NCI-H1092 (cell line): ENCODE measurements at places on chromosomes 12 and 14.
A peak's percentile ranks its signal among the peaks of the same experiment; 100 is the strongest.

- DNase-seq: no peak
Measured at GRCh38 chr14:61335049-61335448, 13.7 kb downstream of the PRKCH start.

- DNase-seq: no peak
Measured at GRCh38 chr12:57592551-57593165, 1.7 kb downstream of the PIP4K2C start.

DNA sequence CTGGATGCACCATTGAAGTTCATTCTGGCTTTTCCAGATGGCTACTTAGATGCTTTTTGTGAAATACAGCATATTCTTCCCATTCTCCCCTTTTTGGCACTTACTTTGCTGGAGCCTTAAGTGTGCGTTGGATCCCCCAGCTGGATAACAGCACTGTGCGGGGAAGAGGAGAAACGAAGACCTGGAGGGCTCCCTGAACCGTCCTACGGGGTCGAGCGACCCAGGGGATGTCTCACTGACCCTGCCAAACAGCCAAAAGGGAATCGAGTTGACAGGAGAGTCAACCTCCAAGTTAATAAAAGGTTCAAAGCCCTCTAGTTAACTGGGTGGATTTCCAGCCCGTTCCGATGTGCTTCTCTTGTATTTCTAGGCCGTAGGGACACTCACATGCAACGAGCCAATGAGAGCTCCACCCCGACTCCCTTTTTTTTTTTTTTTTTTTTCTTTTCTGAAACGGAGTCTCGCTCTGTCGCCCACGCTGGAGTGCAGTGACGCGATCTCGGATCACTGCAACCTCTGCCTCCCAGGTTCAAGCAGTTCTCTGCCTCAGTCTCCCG, 1.0 kb upstream of the CAMKK2 start:
- peak; percentile 21 for DNase-seq

GRCh38 chr14:42138406-42138805, 531.7 kb downstream of the LRFN5 start:
- no peak for DNase-seq

GRCh38 chr12:87363497-87364084, 665.6 kb downstream of the C12orf50 start:
- no peak for DNase-seq

DNA sequence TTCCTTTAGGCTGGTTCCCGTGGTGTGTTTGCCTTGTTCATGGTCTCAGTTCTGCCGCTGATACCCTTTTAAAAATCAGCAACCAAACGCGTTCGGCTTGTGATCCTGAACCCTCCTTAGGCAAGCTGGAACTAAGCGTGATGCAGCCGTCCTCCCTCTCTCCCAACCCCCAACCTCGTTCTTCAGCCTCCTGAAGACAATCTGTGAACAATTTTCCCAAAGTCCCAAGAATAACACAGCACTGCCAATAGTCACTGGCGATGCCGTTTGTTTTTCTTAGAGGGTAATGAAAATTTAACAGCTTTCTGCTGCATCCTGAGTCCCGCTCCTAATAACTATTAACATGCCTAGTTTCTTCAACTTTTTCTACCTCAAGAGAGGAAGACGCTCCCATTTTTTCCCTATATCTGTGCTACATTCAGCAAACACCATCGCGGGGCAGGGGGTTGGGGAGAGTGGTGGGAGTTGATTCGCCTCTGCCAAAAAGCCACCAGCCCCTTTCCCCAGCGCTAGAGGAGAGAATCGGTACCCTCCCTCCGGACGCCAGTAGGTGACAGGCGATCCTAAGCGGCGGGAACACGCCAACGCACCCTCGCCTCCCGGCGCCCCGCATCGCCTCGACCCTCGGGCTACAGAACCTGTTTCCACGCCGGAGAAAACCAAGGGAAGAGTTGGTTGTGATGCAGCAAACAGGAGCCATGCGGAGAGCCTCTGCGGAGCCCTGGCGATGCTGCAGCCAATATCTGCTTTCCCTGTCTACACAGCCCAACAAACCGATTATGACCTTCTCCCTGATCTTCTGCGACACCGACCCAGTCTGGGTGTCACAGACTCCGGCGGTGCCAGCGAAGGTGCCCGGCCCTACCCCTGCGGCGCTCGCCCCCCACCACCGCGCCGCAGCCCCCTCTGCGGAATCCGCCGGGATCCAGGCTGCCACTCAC, 752 bp downstream of the PRICKLE1 start:
- no peak for DNase-seq

- no peak for DNase-seq
Measured at GRCh38 chr14:77663293-77663692, 44.5 kb downstream of the ALKBH1 start.

- no peak for DNase-seq
Measured at GRCh38 chr12:95553197-95553943, 2.1 kb upstream of the USP44 start.

GRCh38 chr14:77086017-77086727, 11.9 kb upstream of the CIPC start:
- DNase-seq: no peak
